ELF-1 (cell line): ENCODE measurements at places on chromosomes 1 and 21.

- peak; percentile 74 for DNase-seq
Observed at GRCh38 chr1:90850898-90851710, 134.0 kb upstream of the BARHL2 start.

DNA sequence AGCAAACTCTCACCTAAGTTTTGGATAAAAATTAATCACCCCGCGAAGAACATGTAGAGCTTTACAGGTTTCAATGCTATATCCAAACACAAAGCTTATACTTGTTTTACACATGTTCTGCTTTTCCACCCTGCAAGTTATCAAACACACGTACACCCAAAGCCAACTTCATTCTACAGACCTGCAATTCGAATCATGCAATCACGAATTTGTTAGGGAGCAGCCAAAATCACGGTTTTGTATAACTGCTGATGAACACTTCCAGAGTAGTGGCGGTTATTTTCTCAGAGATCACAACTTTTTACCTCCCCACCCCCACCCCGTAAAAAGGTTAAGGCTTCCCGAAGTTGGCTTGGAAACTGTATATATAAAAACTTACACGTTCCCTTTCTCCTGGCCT is 1.4 kb downstream of the HMGN1 start:
- DNase-seq: no peak

DNA sequence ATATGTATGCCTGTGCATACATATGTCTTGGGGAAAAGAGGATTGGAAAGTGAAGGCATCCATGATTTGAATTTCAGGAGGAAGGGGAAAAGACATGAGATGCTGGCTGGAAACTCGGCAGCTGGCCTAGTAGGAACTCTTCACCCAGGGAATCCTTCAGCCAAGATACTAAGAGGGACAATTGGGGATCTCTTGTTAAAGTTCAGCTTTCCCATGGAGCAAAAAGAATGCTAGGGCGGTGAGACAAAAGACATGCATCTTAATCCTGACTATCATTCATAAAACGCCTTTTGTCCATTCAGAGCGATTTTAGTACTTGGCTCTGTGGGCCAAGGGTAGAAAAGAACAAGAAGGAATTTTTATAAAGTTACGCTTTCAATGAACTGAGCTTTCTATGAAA is 20.5 kb downstream of the PDPN start:
- no peak for DNase-seq

GRCh38 chr1:26359981-26360806 is 6.3 kb upstream of the CRYBG2 start:
- DNase-seq: peak; percentile 69

GRCh38 chr1:4587721-4588120 is 66.7 kb upstream of the AJAP1 start:
- no peak for DNase-seq

DNA sequence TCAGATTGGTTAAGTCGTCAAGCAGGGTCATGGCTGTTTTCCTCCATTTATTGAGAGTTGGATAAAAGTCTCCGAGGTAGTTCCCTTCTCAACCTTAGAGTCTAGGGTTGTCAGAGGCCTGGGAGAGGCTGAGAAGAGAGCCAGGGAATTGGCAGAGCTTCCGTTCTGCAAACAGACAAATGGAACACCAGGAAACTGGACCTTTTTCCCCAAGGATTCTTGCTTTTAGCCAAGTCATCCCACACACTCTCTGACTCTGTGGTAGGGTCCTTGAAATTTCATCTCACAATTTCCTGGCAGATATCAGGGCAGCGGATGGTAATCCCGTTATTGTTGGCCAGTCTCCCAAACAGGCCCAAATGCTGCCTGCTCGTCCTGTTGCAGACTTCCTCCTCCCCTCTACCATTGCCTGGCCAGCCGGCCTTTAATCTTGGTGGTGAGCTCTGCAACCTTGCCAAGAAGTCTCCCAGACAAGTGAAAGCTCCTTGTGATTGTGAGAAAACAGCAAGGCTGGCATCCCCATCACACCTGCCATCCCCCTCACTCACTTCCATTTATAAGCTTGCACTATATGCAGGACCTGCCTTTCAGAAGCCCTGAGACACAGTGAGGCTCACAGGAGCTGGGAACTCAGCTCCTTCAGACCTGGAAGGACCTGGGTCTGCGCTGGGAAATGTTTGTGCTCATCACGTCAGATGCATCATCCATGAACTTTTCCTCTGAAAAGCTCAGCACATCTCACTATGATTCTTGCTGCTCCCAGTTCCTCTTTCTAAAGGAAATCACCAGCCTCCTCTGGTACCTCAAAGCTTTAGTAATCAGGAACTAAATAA is 13.7 kb upstream of the SRP9 start:
- no peak for DNase-seq

DNA sequence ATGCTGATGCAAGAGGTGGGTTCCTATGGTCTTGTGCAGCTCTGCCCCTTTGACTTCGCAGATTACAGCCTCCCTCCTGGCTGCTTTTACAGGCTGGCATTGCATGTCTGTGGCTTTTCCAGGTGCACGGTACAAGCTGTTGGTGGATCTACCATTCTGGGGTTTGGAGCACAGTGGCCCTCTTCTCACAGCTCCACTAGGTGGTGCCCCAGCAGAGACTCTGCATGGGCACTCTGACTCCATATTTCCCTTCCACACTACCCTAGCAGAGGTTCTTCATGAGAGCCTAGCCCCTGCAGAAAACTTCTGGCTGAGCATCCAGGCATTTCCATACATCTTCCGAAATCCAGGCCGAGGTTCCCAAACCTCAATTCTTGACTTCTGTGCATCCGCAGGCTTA is 989.0 kb downstream of the PLA2G4A start:
- no peak for DNase-seq

DNA sequence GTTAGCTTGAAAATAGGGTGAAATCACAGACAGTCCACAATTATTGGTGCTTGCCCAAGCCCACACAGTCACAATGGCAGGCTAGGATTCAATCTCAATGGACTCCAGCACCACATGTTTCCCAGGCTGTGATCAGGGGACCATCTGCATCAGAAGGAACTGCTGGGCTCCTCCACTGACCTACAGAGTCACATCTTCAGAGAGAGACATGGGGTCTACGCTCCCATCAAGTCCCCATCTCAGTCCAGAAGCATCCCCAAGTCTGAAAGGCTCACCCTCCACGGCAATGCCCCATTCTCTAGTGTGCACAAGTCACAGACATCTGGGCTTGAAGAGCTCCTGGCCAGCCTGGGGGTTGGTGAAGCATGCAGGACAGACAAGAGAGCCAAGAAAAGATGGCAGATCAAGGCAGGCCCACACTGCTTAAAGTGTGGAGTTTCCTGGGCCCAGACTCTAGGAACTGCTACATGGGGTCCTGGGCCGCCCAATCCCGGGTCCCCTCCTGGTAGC is 262.5 kb downstream of the NPHP4 start:
- no peak for DNase-seq

GRCh38 chr1:245094954-245095353 is 59.8 kb upstream of the KIF26B start:
- no peak for DNase-seq

- DNase-seq: peak; percentile 39
Observed at GRCh38 chr1:34640654-34641401, 114.0 kb upstream of the GJB5 start.

GRCh38 chr1:6800745-6801144 is 15.5 kb downstream of the CAMTA1 start:
- no peak for DNase-seq

- DNase-seq: no peak
Observed at GRCh38 chr1:157115429-157115838, 15.8 kb upstream of the ETV3L start.

- no peak for DNase-seq
Observed at GRCh38 chr1:112251766-112252506, 144.1 kb upstream of the CTTNBP2NL start.

DNA sequence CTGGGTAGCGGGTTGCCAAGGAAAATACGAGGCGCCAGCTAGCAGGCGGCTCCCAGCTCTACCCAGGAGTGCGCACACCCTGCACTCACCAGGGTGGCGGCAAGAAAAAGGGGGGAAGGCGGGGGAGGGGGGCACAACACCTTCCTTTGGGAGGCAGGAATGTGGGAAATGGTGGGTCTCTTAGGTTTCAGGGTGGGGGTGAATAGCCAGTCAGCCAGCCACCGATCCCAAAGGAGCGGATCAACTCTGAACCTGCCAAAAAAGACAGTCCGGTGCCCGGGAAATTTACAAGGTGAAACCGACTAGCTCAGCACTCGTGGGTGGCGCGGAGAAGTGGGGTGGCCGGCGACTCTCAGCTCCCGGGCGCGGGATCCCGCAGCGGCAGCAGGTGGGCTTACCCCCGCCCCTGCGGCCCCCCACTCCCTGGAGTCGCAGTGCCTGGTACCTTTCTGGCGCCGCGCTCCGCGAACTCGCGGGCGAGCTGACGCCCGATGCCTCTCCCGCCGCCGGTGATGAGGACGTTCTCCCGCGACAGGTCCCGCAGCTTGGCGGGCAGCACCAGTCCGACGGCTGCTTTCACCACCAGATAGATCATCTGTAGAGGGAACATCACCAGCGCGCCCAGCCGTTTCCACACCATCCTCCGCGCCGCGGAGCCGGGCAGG is 1.2 kb downstream of the DHRS3 start:
- DNase-seq: no peak

DNA sequence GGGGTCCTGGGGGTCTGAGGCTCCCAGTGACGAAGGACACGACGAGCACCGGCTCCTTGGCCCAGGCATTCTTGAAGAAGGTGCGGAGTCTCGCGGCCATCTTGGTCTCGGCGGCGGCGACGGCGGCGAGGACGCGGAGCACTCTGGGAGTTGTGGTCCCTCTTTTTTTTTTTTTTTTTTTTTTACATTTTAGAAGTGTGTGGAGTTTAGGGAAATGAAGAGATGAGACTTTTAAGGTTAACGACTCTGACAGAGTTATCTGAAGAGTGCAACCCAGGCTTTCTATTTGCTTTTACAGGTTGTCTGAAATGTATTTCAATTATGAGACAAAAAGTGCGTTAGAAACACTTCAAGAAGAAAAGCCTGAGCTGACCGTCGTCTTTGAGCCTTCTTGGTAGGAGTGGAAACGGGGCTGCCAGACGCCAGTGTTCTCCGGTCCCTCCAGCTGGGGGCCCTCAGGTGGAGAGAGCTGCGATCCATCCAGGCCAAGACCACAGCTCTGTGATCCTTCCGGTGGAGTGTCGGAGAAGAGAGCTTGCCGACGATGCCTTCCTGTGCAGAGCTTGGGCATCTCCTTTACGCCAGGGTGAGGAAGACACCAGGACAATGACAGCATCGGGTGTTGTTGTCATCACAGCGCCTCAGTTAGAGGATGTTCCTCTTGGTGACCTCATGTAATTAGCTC is 9.7 kb downstream of the OR2B11 start:
- peak; percentile 86 for DNase-seq

GRCh38 chr1:178509414-178510007 is 3.4 kb upstream of the TEX35 start:
- DNase-seq: peak; percentile 49

DNA sequence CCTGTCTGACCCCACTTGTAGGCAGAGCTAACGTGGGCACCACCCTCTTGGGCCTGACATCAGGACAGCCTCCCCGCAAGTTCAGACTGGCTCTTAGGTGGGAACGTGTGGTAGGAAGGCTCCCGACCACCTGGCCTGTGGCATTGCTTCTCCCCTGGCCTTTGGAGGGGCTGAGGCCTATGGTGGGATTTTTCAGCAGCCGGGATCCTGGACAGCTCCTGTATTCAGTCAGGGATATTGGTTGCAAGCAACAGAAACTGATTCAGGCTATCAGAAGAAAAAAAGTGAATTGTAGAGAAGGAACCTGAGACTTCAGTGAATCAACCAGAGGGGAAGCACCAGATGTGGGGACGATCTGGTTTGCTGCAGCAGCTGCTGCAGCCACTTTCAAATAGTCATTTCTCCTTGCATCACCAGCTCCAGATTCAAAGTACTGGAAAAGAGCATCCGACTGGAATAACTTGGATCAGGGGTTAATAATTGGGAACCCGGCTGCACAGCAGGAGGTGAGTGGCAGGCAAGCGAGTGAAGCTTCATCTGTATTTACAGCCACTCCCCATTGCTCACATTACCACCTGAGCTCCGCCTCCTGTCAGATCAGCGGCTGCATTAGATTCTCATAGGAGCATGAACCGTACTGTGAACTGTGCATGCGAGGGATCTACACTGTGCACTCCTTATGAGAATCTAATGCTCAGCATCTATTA is 5.9 kb downstream of the RNF186 start:
- DNase-seq: no peak

DNA sequence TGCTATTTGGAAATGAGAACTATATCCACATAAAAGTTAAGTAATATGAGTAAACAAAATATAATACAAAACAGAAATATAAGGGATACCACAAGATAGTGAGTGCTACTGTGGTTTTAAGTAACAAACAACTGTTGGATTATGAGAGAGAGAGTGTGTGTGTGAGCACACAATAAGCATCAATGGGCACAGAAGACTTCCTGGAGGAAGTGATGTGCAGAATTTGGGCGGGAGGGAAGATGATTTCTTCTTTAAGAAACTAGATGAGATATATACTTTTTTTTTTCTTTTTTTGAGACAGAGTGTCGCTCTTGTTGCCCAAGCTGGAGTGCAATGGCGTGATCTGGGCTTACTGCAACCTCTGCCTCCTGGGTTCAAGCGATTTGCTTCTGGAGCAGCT is 7.9 kb upstream of the IER5 start:
- no peak for DNase-seq

- DNase-seq: no peak
Observed at GRCh38 chr21:14566894-14567293, 20.8 kb upstream of the SAMSN1 start.

- DNase-seq: no peak
Observed at GRCh38 chr1:242057745-242058115, 58.8 kb upstream of the MAP1LC3C start.

GRCh38 chr1:14778898-14779865 is 180.7 kb downstream of the KAZN start:
- peak; percentile 72 for DNase-seq

DNA sequence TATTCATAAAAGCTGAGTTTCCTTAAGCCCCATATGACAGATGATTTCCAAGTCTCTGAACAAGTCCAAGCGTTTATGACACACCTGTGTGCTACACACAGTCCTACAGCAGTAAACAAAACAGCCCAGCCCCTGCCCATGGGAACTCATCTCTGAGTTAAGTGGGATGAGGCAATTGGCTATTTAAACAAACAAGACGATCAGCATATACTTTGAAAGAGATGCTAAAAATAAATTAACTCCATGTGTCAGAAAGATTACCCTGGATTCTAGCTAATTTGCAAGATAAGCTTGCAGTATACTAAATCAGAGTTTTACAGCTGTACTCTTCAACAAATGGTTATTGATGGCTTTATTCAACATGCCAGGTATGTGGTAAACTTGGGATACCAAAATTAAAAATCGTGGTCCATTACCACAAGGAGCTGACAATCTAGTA is 7.0 kb downstream of the PSMG1 start:
- DNase-seq: no peak

- DNase-seq: no peak
Observed at GRCh38 chr1:62437273-62437940, 558 bp downstream of the USP1 start.

GRCh38 chr21:15826147-15826780 is 96.5 kb downstream of the USP25 start:
- peak; percentile 11 for DNase-seq
